ENCODE measurements at places on chromosomes 7 and 10. TPM values are rescaled to one million over a fixed set of nuclear protein-coding genes. Genes with fewer than 3 reads are reported as not detected.

The TRIM74 gene
- total RNA-seq, result not detected

The ZNF33A gene
- total RNA-seq, result 8.0 TPM

The FAM131B gene
- 0.28 TPM for total RNA-seq

The TSPAN33 gene
- 6.2 TPM for total RNA-seq

The PARD3 gene
- total RNA-seq, result 55.2 TPM

The CCDC126 gene
- total RNA-seq, result 4.0 TPM

The ASAH2B gene
- total RNA-seq, result 3.9 TPM

The EN2 gene
- 0.83 TPM for total RNA-seq

The SFTPA1 gene
- not detected for total RNA-seq

The FBH1 gene
- total RNA-seq, result 30.1 TPM

Measured in A549 treated with AZD2906 at 1 μM for 4 hours (cell line).